ENCODE measurements at places on chromosomes 2 and 18.

- no peak for DNase-seq
These were observed 315.3 kb upstream of the SKOR2 start for GRCh38 chr18:47566809-47567208.

GRCh38 chr2:219243291-219243761 is 1.9 kb downstream of the GLB1L start:
- DNase-seq: no peak

DNA sequence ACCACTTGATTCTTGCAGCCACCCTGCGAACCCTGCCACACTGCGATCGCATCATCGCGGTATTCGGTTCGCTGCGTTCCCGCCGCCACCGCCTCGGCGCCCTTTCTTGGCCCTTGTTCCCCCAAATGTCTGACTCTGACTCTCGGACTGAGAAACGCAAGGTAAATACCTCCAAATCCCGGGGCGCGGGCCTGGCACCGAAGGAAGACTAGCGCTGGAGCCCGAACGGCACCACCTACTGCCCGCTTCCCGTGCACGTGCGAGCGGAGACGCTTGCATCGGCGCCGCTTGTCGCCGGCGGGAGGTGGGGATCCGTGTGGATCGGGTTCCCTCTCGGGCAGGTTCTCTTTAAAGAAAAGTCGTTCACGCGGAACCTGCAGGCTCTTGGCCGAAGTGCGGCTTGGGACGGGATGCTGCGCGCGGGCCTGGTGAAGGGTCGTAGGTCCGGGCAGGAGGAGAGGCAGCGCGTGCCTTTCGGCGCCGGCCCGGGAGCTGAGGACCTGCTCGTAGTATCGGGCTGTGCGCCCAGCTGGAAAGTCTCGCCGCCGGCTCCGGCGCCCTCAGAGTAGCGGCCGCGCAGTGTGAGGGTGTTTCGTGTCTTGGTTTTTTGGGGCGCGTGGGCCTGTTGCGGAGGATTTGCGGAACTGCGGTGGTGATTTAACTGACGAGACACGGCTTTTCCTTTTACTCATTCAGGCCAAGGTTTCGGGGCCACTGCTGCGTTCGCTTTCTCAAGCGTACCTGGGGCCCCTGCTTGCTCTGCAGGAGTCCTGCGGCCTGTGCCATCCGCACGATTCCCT is 514 bp downstream of the BCL2L11 start:
- DNase-seq: no peak

DNA sequence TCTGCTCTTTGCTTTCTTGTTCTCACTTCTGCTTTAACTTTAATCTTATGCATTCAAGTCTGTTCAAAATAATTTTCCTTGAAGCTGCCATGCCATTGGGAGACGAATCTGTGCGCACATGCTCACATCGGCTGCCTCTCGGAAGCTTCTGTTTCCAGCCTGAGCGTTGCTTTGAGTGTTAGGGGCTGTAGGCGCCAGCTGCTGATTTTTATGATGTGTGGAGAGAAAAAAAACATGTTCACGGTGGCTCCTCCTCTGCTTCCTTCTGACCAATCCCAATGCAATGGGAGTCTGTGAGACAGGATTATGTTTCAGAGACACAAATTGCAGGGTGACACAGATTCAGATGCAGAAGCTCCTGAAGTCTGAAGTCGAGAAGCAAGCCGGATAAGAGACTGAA is at the start of gene MC4R:
Gene MC4R (minus strand): TSS at position 180 of the 400 bp plus-strand sequence. CDS start 426 bp downstream, outside the sequence.
- DNase-seq: no peak

DNA sequence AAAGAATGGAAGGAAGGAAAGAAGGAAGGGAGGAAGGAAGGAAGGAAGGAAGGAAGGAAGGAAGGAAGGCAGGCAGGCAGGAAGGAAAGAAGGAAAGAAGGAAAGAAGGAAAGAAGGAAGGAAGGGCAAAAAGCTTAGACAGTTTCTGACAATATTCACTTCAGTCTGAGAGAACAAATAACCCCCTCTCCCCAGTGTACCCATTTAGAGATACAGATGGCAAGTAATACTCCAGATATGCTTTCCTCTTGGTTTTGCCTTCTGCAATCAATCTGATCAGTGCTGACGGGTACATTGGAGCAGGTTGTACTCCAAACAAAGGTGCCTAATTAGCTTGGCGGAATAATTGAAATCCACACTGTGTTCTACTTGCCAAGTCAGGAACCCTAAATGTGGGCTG is 534.6 kb upstream of the TMEFF2 start:
- DNase-seq: no peak

- DNase-seq: no peak
These were observed 403.0 kb upstream of the ID2 start for GRCh38 chr2:8278709-8279354.

DNA sequence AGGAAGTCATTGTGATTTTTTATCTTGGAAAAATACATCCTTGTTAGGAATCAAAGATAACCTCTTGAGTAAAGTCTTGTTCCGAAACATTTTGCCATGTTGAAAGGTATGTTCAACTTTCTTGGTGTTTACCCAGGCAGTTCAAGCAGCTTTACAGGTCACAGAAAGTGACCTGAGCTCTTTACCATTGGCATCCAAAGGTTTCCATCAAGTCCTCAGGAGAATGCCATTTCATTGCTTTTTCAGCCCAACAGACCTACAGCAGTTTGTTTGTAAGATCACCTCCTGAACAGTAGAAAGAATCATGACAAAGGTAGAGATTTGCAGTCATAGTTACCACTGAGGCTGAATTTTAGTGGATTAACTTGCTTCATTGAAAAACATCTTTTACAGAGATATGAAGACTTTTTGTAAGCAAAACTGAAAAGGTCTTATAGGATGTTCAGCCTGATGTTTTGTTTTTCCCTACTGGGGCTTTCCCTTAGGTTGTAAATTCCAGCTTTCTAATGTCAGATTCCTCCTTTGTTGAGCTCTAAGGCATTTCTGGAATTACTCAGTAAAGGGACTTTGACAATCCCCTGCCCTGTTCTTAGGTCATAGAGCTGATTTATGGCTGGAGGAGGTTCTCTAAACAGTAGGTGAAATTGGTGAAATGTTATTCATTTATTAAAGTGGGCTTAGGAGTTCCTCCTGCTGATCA is 236.8 kb upstream of the RBMS1 start:
- no peak for DNase-seq

GRCh38 chr18:51133580-51134160 is 63.8 kb downstream of the MEX3C start:
- DNase-seq: no peak

DNA sequence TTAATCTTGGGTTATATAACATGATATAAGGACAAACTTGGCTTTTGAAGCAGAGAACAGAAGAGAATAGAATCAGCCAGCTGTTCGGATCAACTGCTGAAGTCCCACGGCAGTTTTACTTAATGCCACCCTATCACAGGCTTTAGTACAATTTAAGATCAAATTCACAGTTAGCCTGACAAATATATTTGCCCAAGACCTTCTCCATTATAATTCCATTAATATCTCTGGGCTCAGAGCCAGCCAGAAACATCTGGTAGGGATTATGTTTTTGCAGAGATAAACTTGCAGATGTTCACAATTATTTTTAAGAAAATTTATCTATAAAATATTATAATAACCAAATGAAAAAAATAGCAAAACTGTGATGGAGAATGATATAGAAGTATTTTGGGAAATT is 381.4 kb downstream of the RAD51AP2 start:
- no peak for DNase-seq

DNA sequence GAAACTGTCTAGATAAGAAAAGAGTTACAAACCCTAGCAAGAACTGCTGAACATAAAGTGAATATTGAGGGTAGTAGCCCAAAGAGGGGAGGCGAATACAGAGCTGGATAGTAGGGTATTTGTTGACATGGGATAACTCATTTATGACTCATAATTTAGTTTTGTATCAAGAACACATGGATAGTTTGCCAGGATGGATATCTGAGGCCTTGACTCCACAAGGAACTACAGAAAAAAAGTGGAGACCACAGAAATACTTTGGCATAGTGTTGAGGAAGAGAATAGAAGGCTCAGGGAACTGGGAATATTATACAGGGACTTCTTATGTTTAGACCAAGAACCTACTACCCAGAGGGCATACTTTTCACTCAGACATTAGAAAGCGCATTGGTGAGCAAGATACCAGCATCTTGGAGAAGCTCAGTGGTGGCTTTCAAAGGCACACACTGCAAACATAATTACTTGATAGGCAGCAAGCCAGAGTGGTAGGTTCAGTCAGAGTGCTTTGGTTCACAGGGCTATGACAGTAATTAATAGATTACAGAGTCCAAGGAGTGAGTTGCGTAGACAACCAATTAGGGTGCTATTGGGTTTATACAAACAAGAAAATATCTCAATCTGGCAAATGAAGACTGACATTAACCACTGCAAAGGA is 51.9 kb upstream of the ZBTB7C start:
- no peak for DNase-seq

DNA sequence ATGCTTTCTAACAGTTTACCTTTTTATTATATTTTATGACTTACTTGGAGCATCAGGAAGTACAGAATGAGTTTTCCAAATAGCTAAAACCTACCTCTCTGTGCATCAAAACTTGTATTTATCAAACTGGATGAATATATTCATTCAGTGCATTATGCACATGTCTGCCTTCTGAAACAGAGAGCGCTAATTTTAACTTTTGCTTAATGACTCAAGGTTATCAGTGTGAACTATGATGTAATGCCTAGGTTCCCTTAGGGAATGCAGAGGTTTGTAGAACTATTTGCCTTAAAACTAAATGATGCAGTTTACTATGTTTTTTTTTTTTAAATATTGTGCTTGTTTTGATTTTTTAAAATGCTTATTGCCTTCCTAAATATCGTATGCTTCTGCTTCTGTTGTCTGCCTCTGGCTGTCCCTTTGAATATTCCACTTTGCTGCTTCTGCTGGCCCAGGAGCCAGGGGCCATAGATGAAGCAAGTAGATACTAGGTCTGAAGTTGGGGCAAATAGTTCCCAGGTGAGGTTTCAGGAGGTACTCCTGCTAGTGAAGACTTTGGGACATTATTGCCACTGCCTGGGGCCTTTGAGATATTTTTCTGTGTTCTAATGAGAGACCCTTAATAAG is 16.5 kb downstream of the TMEM178A start:
- no peak for DNase-seq

DNA sequence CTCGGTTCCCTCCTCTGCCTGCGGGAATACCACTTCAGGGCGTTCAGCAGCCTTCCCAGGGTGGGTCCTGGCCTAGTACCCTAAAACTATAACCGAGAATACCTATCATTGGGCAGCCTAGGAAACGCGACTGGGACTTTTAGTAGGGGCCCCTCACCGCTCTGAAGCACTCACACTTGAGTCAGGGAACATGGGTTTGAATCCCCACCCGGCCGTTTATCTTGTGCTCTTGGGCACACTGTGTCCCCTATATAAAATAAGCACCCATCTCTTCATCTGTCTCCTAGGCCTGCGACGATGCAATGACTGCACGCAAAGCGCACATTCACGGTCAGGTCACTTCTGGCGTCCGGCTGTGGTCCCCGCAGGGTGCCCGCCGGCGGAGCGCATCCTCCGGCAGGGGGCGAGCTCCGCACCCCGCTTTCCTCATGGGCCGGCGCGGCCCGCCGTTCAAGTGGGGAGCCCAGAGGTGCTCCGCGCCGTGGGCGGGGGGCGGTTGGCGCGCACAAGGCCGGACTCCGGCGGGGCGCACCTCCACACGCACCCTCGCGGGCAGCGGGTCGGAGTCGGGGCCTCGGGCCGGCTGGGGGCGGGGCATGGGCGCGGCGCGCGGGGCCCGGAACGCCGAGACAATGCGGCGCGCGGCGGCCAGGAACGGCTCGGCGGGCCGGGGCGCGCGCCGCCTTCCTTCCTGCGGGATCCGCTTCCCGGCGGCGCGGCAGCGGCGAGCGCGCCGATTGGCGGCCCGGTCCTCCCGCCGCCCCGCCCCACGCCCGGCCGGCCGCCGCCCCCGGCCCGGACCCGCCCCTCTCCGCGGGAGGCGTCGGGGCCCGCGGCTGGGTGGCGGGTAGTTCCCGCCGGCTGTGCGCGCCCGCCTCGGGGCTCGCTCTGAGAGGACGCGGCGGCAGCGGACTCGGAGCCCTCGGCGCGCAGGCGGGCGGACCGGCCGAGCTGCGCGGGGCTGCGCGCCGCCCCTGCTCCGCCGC is at the start of gene ASAP2:
Gene ASAP2 (plus strand): TSS at position 850 of the 986 bp plus-strand sequence. CDS start 293 bp downstream, outside the sequence.
- no peak for DNase-seq

DNA sequence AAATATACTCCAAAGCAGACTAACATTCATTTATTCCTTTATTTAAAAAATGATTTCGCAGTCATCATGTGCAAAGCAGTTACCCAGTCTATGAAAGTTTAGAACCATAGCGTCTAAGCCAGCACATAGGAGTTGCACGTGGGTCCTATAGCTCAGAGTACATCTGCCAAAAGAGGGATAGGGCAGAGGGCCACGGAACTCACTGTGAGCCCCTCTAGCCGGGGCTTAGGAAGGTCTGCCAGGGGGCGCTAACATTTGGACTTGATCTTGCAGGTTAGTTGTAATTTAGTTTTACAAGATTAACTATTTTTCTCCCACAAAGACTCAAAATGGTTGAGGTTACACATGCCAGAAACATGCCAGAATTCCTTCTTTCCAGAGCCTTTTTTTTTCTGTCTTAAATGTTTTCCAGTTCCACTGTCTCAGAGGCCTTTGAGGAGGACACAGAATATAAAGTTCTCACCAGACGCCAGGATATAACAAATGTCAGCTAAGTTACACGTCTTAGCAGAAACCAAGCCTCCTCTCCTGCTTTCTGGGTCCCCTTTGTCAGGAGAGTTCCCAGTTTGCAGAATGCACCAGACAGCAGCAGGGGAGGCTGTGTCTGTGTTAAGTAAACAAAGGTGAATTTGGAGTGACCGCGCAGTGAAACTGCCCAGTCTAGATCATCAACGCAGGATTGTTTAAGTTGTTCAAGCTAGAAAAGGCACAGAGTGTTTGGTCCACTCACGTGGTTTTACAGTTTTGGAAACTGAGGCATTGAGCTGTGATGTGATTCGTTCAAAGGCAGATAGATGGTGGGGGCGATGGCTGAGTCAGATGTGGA is 292.0 kb downstream of the PRKCE start:
- no peak for DNase-seq

- DNase-seq: no peak
These were observed 3.5 kb upstream of the LBX2 start for GRCh38 chr2:74502720-74503505.

- DNase-seq: no peak
These were observed 179.6 kb downstream of the DSC3 start for GRCh38 chr18:30862900-30863299.

GRCh38 chr18:27652480-27653121 is 467.5 kb upstream of the CHST9 start:
- no peak for DNase-seq

GRCh38 chr18:3594760-3595368 is 144.9 kb downstream of the TGIF1 start:
- no peak for DNase-seq

- no peak for DNase-seq
These were observed 5.5 kb downstream of the CYP1B1 start for GRCh38 chr2:38070438-38070837.
